ENCODE measurements at places on chromosomes 3 and 15. TPM values are rescaled to one million over a fixed set of nuclear protein-coding genes. Genes with fewer than 3 reads are reported as not detected.

Gene MCTP2
- total RNA-seq: 46.7 TPM

Gene GALNT15
- not detected for total RNA-seq

Gene ZNF774
- 1.0 TPM for total RNA-seq

Gene B3GNT5
- 0.60 TPM for total RNA-seq

DNA sequence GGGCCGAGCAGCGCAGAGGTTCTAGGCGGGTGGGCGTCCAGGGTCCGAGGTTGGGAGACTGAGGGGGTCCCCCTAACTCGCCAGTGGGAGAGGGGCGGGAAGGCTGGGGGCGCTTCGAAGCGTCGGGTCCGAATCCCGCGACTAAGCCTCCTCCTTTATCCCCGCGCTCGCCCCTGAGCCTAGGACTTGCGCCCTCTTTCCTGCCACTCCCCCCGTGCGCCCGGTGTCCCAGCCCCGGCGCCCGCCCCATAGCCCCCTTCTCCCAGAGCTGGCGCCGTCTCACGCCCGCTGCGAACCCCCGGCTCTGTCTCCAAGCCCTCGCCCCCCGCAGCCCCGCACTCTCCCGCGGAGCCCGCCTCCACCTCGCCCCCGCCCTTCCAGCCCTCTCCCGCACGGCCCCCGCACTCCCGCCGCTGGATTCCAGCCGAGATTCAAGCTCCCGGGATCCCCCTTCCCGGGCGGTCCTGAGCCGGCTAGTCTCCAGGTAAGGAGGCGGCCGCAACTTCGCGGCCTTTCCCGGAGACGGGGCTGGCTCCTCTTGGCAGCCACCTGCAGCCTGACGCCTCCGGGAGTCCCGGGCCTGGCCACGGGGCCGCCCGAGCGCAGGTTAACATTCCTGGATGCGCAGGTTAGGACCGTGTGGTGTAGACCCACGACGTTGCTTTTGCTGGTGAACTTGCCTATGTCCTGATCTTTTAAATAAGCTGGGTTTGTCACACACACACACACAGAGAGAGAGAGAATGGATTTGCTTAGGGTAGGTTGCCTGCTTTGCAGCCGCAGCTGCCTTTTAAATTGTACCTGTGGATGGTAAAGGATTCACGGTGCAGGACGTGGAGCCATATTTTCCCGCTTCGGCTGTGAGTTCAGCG, 563 bp downstream of the PXYLP1 start:
- peaks cover 4% of the 10 kb centered on the region for H3K27me3 ChIP-seq
- DNase-seq: peak; percentile 26
- peaks cover 22% of the 10 kb centered on the region for H3K36me3 ChIP-seq
- peak overlapping the region; percentile 11 for H3K27ac ChIP-seq

- no peaks in the 10 kb centered on the region for H3K27me3 ChIP-seq
- no peak overlapping the region for H3K27ac ChIP-seq
- H3K4me3 ChIP-seq: no peak overlapping the region
- H3K36me3 ChIP-seq: no peaks in the 10 kb centered on the region
- DNase-seq: no peak
Measured at GRCh38 chr3:6504347-6504746, 356.6 kb upstream of the GRM7 start.

DNA sequence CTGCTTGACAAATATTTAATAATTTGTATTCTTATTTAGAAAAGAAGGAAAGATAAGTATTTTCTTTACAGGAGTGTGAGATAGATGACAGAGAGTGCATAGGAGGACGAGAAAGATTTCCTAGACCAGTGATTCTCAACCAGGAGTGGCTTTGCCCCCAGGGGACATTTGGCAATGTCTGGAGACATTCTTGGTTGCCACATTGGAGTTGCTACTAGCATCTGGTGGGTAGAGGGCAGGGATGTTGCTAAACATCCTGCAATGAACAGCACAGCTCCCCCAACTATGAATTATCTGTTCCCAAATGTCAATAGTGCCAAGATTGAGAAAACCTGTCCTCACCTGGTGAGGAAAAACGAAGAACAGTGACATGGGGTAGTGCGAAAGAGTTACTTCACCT, 30.8 kb upstream of the MINAR1 start:
- no peak for DNase-seq
- no peaks in the 10 kb centered on the region for H3K36me3 ChIP-seq
- H3K27ac ChIP-seq: no peak overlapping the region
- H3K4me3 ChIP-seq: no peak overlapping the region
